SHP77 treated with DMSO at 0.1 percent for 48 hours (cell line): ENCODE measurements at places on chromosomes 7 and 10.

GRCh38 chr7:99229234-99229633 lies 21.3 kb upstream of the KPNA7 start:
- no peak for DNase-seq

DNA sequence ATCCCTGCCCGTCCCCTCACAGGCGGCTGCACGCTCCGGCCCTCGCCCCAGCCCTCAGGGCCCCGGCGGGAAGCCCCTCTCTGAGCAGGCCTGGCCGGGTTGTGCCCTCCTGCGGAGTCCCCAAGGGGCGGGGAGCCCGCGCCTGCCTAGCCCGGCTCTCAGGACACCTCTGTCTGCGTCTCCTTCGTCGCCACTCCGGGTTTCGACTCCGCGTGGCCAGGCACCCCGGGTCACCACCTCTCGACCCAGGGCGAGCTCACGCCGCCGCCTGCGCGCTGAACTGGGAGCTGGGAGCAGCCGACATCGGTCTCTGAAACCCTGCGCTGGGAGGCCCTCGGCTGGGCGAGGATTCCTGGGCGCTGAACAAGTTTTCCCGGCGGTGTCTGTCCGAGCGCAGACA lies 6.2 kb upstream of the OGDHL start:
- DNase-seq = no peak

GRCh38 chr10:132449051-132449810 lies 52.2 kb downstream of the PWWP2B start:
- DNase-seq = no peak

- no peak for DNase-seq
Measured at GRCh38 chr10:114024876-114025610, 18.6 kb upstream of the ADRB1 start.

- DNase-seq = no peak
Measured at GRCh38 chr10:71088054-71088453, 124.3 kb upstream of the UNC5B start.

GRCh38 chr7:98214811-98215321 lies 3.6 kb downstream of the BHLHA15 start:
- DNase-seq = no peak

- no peak for DNase-seq
Measured at GRCh38 chr7:71408271-71408670, 276.3 kb downstream of the GALNT17 start.

- DNase-seq = no peak
Measured at GRCh38 chr7:90727412-90727811, 131.3 kb downstream of the CDK14 start.

- DNase-seq = no peak
Measured at GRCh38 chr10:43693602-43694001, 44.9 kb upstream of the ZNF32 start.

DNA sequence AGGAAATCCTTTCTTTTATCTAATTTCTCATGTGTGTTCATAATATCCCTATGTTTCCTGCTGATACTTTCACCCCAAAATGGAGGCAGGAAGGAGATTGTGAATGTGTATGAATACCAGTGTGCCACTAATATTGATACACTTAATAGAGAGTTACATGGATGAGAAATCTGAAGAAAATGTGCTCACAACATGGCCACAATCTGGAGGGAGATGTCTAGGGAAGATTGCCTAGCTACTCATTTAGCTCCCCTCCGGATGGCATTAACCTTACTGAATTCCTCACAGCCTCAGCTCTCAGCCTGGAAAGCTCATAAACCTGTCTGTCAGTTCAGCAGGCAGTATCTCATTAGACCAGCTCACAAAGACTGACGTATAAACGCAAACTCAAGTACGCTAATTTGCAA lies 23.4 kb upstream of the DMTF1 start:
- peak; percentile 25 for DNase-seq

DNA sequence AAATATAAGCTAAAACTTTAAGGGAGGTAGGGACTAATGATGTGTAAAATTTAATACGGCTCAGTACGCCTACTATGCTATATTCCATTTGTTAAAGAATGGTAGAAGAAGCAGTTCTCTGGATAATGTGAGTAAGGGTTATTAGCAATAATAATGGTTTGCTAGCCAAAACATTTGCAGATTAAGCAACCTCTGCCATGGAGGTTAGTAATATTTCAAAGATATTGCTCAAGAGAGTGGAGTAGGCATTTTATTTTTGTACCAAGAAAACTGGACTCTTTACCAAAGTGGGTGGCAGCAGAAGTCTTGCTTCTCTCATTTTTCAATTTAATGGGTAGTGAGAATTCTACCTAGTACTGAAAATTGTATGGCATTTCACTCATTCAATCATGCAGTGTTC lies 158.9 kb upstream of the TMEM106B start:
- DNase-seq = no peak

DNA sequence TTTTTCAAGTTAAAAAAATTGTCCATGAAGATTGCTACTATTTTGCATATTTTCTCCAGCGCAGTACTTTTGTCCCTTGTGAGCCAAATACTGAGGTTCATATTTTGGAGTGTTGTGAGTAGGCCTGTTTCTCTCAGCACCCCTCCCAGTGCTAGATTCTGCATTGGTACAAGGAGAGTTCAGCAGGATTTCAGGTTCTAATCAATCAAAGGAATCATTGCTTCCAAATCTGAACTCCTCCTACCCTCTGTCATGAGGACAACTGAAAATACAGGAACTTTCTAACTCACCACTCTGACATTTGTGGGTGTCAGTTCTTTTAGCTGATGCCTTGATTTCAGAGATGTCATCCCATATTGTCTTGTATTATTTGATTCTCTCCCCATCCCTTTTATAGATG lies 299.9 kb downstream of the FZD1 start:
- DNase-seq = no peak

DNA sequence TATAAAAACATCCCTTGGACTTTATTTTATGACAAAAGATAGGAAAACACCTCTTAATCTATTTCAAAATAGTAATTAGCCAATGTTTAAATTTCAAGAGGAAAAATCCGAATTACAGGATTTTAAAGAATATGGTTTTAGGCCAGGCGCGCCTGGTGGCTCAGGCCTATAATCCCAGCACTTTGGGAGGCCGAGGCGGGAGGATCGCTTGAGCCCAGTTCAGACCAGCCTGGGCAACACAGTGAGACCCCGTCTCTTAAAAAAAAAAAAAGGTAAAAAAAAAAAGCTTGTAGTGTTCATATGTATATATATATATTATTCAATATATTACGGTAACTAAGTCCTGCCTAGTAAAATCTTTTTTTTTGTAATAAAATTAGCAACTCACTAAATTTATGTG lies 1.4 kb downstream of the BNIP3 start:
- no peak for DNase-seq

DNA sequence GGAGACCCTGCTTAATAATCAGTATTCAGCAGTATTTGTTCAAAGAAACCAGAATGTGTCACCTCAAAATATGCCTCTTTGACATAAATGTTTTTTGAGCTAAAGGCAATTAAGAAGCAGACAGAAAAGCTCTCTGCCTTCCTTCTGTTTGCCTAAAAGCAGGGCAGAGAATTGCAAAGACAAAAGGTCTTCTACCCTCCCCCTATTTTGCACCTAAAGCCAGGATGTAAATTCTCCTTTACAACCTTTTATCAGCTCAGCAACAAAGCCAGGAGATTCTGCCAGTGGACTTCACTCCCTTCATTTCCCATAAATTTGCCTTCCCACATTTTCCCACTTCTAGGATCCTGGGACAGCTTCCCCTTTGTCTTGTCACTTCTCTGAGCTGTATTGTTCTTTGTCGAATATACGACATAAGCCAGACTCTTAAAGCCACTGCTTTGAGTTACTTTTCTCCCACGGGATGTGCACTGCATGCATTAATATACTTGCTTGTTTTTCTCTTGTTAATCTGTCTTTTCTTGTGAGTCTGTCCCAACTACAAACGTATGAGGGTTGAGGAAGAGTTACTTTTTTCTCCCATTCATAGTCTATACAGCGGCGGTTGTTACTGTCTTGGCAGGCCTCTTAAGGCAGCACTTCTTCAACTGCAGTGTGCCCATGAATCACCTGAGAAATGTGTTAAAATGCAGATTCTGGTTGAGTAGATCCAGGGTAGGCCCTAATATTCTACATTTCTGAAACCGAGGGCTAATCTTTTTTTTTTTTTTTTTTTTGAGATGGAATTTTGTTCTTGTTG lies 48.2 kb downstream of the ST8SIA6 start:
- DNase-seq = no peak

- no peak for DNase-seq
Measured at GRCh38 chr7:76346778-76347177, 12.0 kb downstream of the YWHAG start.

DNA sequence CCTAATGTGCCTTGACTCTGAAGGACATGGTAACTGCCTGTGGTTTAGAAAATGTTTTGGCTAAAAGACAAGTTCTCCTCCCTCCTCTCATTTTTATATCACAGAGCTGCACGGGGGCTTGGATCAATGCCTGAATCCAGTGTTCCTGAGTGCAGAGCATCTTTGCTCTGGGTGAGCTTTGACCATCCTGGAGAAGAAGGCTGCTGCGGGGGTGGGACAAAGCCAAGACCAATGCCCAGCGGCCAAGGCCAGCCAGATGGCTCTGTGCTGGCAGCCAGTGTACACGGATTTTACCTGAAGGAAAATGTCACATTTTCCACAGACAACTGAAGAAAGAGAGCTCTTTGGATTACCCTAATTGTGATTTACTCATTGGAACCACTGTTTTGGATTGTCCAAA lies 102.0 kb upstream of the TARP start:
- DNase-seq = no peak

DNA sequence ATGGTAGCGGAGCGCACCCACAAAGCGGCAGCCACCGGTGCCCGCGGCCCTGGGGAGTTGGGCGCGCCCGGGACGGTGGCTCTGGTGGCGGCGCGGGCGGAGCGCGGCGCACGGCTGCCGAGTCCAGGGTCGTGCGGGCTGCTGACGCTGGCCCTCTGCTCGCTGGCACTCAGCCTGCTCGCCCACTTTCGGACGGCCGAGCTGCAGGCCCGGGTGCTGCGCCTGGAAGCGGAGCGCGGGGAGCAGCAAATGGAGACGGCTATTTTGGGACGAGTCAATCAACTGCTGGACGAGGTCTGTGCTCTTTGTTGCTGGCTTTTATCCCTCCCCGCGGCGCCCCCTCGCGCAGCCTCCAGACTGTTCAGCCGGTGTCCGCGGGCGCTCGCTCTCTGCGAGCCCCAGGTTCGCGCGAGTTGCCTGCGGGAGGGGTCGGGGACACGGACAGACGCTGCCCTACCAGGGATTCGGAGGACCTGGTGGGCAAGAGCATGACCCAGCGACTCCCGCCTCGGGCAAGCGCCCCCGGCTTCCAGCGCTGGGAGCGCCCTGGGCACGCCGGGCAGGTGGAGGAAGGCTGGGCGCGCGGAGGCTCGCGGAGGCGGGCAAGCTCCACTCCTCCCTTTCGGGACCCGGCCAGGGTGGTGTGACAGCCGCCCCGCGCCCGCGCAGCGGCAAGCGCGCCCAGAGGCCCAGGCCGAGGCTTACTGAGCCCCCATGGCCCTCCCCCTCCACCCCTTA lies 887 bp downstream of the COL13A1 start:
- DNase-seq = no peak

DNA sequence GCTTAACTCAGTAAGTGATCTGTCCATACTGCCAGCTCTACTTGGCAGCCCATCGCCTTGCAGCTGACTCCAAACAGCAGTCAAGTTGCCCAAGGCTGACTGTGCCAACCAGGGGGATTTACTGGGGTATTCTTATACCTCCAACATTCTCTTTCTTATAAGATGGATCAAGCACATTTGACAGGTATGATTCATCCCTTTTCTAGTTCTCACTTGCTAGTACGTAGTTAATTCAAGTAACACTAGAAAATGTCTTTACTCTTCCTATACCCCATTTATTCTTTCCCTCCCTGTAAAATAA lies 77.0 kb downstream of the SLC25A13 start:
- DNase-seq = no peak

- DNase-seq = no peak
Measured at GRCh38 chr10:59623133-59624121, 86.2 kb downstream of the SLC16A9 start.

DNA sequence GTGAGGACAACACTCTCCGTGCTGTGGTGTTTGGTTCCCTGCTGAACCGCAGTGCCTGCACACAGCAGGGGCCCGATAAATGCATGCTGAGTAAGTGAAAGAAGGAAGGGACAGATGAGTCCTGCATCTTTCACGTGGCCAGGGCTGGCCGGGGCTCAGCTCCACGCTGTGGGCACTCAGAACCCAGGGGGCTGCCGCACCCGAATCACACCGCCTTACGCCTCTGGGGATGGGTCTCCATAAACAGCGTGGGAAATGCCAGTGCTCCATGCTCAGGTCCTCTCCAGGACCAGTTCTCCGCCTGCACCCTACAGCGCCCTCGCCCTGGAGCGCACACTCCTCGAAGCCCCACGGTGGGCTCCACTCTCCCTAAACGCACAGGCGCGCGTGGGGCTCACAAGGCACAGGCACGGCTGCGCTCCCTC lies 38.1 kb downstream of the RASGEF1A start:
- no peak for DNase-seq

GRCh38 chr7:121475806-121476205 lies 79.7 kb upstream of the FAM3C start:
- DNase-seq = no peak

DNA sequence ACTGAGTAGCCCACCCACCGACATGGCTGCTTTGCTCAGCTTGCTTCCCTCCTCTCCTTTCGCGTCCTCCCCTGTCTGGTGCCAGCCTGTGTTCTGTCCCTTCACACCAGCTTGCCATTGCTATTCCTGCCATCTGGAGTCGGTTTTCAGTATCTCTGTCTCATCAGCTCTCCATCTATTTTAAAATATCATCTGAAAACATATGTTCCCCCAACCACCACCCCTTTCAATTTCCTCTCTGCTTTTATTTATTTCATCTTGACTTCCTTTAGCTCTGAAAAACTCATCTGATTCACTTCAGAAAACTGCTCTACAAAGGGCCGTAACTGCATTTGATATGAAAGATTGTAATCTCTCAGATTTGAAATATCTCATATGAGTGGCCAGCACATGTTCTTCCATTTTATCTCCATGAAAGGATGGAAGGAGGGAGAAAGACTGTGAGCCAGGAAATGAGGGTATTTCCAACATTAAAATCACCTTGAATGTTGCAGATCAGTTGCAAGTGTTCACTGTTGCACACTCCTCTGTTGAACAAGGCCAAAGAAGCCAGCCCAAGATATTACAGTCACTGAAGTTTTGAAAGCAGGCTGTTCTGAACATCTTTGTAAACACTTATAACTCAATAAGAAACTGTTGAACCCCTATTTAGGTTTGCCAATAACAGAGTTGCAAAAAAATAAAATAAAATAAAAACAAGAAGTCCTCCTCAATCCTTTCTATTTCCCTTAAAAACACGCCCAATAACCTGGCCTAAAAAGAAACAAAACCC lies 202.4 kb upstream of the NEBL start:
- DNase-seq = no peak

GRCh38 chr10:50740293-50740648 lies 535 bp downstream of the ASAH2B start:
- no peak for DNase-seq

DNA sequence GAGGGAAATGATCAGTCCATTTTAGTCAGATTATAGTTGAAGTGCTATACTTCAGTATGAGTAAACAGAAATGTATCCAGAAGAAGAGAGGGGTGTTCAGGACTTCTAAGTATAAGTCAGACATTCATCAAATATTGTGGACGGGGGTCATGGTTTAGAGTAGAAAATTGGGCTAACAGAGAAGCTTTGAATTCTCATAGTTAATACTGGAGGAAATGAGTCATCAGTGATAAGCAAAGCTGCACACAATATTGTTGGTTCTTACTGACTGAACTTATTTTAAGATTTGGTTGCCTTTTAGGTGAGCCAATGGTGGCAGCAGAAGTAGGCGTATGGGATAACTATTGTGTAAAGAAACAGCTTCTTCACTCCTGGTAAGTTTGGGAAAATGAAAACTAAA lies 1.7 kb upstream of the SUMF2 start:
- DNase-seq = no peak
